Caki2 (cell line): ENCODE measurements at places on chromosomes 5 and 9. TPM values are rescaled to one million over a fixed set of nuclear protein-coding genes. Genes with fewer than 3 reads are reported as not detected.
A peak's percentile ranks its signal among the peaks of the same experiment; 100 is the strongest.

The HINT1 gene
- 195 TPM in 2 replicates for total RNA-seq

- DNase-seq = peak; percentile 21
These were observed 734 bp downstream of the SKP1 start for GRCh38 chr5:134175921-134176510.

The CSNK1G3 gene
- 18.1 and 20.2 TPM in 2 replicates for total RNA-seq

The NR6A1 gene
- total RNA-seq = 0.64 and 1.3 TPM in 2 replicates

DNA sequence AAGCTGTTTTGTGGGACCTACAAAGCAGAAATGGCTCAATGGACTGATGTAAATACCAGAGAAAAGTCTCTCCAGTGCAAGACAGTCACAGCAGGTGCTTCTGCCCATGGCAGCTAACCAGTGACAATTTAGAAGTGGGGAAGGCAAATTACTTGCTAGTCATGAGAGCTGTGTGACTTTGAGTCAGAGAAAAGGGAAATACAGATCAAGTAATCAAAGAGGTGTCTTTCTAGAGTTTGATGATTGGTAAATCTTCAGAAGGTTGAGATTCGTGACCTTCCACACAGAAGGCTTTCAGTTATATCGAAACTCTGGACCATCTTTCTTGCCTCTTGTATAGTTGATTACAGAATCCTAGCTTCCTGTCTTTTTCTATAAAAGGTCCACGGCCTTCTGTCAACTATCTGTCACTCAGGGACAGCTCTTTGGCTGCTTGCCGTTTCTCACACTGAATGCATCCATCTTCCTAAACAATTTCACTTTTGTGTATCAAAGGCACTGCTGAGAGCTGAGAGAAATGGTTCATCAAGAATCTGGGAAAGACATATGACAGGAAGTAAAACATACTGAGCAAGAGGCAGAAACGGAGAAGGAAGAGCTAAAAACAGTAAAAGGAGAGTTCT lies 993.9 kb upstream of the ACO1 start:
- no peak for DNase-seq

- no peak for DNase-seq
These were observed 9.8 kb downstream of the DOCK2 start for GRCh38 chr5:169646856-169647255.

GRCh38 chr9:116815835-116816234 lies 128.7 kb downstream of the TRIM32 start:
- DNase-seq = no peak

- DNase-seq = no peak
These were observed 85.4 kb downstream of the PJA2 start for GRCh38 chr5:109324351-109324750.

GRCh38 chr5:139574641-139575312 lies 13.6 kb downstream of the UBE2D2 start:
- peak; percentile 30 for DNase-seq

The INSL4 gene
- total RNA-seq = not detected in 2 replicates

The RASGRF2 gene
- 1.3 and 2.5 TPM in 2 replicates for total RNA-seq

DNA sequence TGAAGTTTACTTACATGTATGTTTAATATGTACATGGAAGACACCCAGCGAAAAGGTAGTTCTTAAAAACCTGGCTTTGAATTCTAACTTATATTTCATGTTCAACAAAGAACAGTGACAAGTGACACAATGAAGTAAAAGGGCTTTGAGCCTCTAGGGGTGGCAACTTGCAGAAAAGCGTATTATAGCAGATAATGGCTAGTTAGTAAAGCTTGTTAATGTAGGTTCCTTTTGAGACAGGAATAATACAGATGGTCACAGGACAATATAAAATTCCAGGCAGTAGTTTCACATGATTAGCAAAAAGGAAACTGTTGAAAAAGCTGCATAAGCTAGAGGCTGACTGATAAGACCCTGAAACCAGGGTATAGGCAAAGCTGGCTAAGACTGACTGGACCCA lies 132.4 kb upstream of the FTMT start:
- no peak for DNase-seq

GRCh38 chr5:110441035-110441434 lies 285.4 kb downstream of the TMEM232 start:
- DNase-seq = peak; percentile 7

DNA sequence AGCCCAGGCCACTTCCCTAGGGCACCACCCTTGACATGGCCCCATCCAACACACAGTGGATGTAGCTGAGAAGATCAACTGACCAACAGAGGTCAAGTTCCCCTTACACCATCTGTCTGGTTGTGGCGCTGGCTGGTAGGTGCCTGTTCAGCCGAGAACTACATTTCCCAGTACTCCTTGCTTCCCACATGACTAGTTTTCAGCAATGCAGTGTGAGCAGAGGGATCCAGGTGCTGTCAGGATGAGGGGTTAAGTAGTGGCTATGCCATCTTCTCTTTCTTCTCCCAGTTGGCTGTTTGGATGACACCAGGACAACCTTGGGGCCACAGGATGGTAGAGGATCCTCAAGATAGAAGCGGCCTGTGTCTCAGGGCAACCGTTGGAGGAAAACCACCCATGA lies 48.6 kb upstream of the SH3PXD2B start:
- DNase-seq = no peak

The LIFR gene
- 4.2 and 13.7 TPM in 2 replicates for total RNA-seq

The ADAMTS6 gene
- not detected in 2 replicates for total RNA-seq

- DNase-seq = no peak
These were observed 221.2 kb upstream of the ANKRD55 start for GRCh38 chr5:56454219-56454862.

The CCL21 gene
- total RNA-seq = not detected in 2 replicates

- no peak for DNase-seq
These were observed 43.4 kb downstream of the OTULIN start for GRCh38 chr5:14707811-14708390.

DNA sequence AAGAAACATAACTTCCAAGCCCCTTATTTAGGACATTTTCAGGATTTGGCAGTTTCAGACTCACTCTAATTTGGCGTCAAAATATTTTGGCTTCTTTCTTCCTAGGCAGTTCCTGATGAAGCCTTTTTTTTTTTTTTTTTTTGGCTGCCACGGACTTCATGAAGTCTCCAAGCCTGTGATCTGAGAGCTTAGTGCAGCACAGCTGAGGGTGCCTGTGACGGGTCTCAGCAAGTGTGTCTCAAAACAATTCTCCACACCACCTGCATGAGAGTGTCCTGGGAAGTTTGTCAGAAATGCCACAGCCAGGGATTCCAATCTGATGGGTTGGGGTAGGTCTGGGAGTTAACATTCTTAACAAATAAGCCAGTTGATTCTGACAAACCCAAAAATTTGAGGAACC lies 6.0 kb upstream of the ESM1 start:
- DNase-seq = no peak

DNA sequence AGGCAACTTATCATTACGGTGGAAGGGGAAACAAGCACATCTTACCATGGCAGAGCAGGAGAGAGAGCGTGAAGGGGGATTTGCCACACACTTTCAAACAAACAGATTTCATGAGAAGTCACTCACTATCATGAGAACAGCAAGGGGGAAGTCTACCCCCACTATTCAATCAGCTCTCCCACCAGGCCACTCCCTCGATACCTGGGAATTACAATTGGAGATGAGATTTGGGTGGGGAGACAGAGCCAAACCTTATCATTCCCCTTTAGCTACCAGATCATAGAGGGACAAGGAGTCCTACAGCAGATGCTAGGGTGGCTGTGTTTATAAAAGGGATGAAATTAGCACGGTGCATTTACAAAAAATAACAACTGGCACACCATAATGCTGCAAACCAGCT lies 2149.4 kb upstream of the ACO1 start:
- no peak for DNase-seq

GRCh38 chr5:79809743-79810142 lies 120.1 kb downstream of the CMYA5 start:
- DNase-seq = no peak

DNA sequence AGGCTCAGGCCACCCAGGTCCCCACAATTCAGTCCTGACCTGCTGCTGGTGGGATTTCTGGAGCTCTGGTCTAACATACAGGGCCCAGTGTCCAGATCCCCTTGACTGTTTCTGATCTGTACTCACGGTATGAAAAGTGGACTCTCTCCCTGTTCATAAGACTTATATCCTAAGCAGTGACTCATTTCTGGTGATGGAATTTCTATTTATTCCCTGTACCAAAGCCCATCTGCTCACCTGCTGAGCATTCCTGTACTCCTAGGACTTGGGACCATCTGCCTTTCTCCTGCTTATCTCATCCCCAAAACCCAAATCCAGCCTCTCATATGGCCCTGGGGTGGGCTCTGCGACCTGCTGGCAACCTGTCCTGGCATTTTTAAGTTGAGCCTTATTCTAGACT lies 86.6 kb downstream of the APBA1 start:
- DNase-seq = no peak

- DNase-seq = no peak
These were observed 94.8 kb upstream of the CDKN2B start for GRCh38 chr9:22103685-22104575.

The LMX1B gene
- total RNA-seq = 0.47 TPM in 1 of 2 replicates, not detected in the other

The IGIP gene
- total RNA-seq = 1.5 TPM in 1 of 2 replicates, not detected in the other

The SCGB3A1 gene
- total RNA-seq = not detected in 2 replicates

DNA sequence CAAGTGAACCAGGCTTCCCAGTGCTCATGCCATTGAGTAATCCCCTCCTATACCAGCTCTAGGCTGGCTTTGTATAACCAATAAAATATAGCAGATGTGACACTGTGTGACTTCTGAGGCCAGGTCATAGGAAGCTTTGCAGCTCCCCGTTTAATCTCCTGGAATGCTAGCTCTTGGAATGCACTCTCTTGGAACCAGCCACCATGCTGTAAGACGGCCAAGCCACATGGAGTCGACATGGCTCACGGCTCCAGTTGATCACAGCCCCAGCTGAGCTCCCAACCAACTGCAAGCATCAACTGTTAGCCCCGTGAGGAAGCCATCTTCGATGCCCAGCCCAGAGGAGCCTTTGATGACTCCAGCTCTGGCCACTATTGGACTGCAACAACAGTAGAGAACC lies 74.5 kb downstream of the SH3TC2 start:
- no peak for DNase-seq

DNA sequence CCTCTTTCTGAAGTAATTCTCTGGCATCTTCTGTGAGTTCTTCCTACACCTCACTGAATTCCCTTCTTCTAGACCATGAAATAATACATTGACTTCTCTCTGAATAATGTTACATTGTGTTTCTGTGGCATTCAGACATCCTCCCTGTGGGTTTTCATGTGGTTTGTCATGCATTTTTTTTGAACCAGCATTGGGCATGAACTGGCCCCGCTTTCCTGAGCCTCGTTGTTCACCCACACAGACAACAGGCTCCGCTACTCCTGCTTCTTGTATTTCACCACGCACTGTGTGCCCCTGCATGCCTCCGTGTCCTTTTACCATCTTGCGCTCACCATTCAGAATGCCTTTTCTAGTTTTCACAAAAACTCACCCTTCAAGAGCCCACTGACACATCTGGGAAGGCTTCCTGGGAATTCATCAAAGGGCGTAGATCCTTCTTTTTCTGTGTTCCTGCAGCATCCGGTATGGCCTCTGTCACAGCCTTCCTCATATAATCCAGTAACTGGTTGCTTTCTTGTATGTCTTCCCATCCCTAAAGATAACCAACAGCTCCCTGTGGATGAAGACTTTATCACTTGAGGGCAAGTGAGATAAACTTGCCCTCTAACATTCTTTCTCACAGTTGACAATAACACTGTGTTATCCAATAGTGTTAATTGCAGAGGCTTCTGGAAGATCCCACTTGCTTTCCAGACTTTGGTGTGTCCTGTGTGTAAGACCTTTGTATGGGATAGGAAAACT lies 51.5 kb upstream of the ADAMTSL1 start:
- DNase-seq = no peak

The NFIB gene
- 15.4 and 16.4 TPM in 2 replicates for total RNA-seq

The RMRP gene
- 4,579 and 6,436 TPM in 2 replicates for total RNA-seq

DNA sequence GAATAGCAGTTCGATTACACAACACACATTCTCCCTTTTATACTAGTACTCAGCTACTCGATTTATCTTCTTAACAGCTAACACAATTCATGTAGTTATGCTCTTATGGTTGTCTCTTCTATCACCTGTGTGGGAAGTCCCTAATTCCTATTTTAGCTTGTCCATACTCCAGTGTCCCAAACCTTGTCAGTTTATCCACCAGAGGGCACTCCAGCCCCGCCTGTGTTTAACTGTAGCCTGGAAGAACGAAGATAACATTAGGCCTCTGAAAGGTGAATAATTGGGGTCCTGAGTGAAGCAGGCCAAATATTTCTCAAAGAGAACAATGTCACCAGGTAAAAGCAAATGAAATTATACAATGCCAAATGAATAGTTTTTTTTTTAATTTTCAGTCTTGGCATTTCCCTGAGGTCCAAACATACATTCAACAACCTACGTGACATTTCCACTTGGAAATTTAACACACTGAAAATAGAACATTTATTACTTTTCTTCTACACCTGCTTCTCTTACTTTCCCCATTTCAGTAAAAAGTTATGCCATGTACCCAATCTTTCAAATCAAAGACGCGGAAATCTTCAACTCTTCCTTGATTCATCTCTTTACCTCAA lies 560.7 kb downstream of the HTR1A start:
- peak; percentile 13 for DNase-seq

The RASEF gene
- 3.8 and 7.0 TPM in 2 replicates for total RNA-seq

DNA sequence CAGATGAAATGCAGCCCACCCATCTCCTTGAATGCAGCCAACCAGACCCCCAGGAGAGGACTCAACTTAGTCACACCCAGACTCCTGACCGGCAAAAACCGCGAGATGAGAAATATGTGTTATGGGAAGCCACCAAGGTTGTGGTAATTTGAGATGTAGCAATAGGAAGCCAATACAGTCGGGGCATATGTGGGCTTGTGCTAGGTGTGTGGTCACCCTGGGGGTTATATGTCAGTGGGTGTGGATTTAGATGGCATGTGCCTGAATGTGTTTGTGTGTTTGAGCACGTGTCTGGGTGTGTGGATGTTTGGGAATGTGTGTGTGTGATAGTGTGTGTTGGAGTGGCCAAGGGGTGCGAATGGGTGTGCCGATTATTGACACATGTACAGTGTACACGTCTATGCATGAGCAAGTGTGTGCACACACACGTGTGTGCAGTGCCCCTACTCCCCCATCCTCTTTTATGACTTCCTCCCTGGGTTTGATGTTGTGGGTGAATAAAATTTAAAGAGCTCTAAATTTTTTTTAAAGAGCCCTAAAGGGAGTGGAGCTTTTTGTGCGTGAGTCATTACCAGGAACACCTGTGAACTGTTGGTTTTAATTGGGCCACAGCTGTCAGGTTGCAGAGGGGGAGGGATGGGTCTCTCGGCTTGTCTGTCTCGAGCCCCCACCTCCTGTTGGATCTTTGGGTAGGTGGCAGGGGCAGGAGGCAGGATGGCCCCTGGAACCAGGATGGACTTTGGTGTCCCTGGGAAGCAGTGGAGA lies 86.8 kb downstream of the LHX2 start:
- no peak for DNase-seq

GRCh38 chr5:78472469-78473106 lies 112.2 kb downstream of the SCAMP1 start:
- DNase-seq = no peak

GRCh38 chr9:36865731-36866635 lies 168.1 kb downstream of the PAX5 start:
- DNase-seq = no peak
